ENCODE measurements at places on chromosomes 4 and X. TPM values are rescaled to one million over a fixed set of nuclear protein-coding genes. Genes with fewer than 3 reads are reported as not detected.

DNA sequence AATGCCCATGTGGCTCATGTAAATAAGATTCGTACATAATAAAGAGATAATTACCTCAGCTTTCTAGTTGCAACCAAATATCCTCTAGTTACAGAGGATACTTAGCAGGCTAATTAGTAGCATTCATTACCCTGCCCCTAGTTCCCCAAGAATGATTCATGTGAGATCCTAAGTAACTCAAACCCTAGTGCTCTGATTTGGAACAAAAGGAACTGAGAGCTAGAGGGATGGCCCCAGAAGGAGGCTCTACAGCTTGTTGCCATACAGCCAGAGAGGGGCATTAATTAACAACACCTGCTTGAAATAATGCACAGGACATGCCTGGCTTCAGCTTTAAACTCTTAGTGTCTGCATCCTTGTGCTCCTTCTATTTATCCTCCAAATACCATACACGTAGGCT is 32.6 kb upstream of the CBR4 start:
- no peaks in the 10 kb centered on the region for H3K36me3 ChIP-seq
- no peaks in the 10 kb centered on the region for H3K4me1 ChIP-seq
- H3K4me3 ChIP-seq: no peak overlapping the region
- H3K27ac ChIP-seq: no peak overlapping the region
- no peaks in the 10 kb centered on the region for H3K27me3 ChIP-seq

Gene TREX2
- 4.0 TPM for total RNA-seq

Gene LARP1B
- 19.1 TPM for total RNA-seq

Gene SMAD1
- 0.42 TPM for total RNA-seq

- no peaks in the 10 kb centered on the region for H3K36me3 ChIP-seq
- no peak overlapping the region for H3K4me3 ChIP-seq
- H3K27ac ChIP-seq: no peak overlapping the region
- no peaks in the 10 kb centered on the region for H3K4me1 ChIP-seq
- no peak for DNase-seq
These were observed 196.2 kb upstream of the TENT5D start for GRCh38 chrX:80223982-80224579.

Gene AADAT
- total RNA-seq: not detected

- H3K4me1 ChIP-seq: no peaks in the 10 kb centered on the region
- no peaks in the 10 kb centered on the region for H3K27me3 ChIP-seq
- H3K27ac ChIP-seq: no peak overlapping the region
These were observed 924 bp downstream of the EPHA5 start for GRCh38 chr4:65669111-65670019.

GRCh38 chr4:13793020-13793710 is 165.6 kb upstream of the BOD1L1 start:
- no peak overlapping the region for H3K27ac ChIP-seq
- H3K4me3 ChIP-seq: no peak overlapping the region
- H3K4me1 ChIP-seq: no peaks in the 10 kb centered on the region

Gene SYTL4
- total RNA-seq: not detected

Gene GLUD2
- total RNA-seq: 0.53 TPM

DNA sequence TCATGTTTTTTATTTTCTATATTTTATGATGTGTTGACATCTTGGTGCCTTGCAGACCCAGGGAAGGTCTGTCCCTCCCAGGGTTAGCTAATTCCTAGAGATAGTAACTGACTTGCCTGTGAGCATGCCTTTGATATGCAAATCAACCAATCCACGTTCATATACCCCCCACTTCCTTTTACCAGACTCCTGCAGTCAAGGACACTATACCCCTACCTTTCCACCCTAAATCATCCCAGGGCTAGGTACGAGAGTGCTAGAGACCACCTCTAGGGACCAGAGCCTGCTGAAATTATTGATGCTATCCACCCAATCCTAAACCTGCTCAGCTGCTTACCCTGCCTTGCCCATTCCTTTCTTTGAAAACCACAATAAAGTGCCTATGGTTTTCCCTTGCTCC is 7.5 kb upstream of the PHEX start:
- DNase-seq: no peak
- no peaks in the 10 kb centered on the region for H3K4me1 ChIP-seq
- no peak overlapping the region for H3K4me3 ChIP-seq
- H3K36me3 ChIP-seq: no peaks in the 10 kb centered on the region
- no peak overlapping the region for H3K27ac ChIP-seq

DNA sequence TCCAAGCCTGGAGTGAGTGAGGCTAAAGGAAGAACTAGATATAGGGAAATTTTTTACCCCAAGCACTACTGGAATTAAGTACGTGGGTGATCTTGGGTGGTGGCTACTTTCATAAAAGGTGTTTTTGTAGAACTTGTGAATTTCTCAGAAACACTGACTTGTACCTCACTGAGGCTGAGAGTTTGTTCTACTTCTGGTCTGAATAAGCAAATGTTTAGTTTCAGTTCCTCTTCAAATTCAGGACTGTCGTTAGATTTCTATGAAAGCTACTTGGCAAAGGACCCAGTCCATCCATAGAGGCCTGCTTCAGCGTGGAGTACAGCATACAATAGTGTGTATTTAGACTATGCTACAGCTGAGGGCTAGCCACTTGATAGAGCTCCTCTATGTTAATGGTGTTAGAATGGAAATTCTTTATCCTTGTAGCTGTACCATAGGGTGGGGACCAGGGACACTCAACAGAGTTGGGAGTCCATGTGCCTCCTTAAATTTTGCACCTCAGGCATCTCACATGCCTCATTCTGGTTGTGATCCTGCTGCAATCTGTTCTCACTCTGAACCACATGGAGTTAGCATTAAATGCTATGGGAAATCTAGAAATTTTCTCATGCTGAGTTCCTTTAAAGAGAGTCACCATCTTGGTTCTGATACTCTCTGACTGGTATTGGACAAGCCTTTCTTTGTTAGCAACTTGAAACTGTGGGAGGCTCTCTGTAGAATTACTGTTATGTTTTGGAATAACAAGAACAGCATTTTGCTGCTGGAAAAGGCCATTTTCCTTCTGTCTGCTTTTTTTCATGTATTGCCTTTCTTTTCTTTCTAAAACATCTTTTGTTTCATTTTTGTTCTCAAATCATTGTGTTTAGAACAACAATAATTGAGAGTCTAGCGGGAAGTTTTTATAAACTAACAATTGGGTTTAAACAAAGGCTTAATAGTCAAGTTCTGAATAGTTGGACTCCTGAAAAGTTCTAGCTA is 86.8 kb downstream of the PDGFRA start:
- H3K36me3 ChIP-seq: no peaks in the 10 kb centered on the region
- no peak overlapping the region for H3K27ac ChIP-seq
- DNase-seq: no peak
- H3K4me3 ChIP-seq: no peak overlapping the region

- H3K27ac ChIP-seq: no peak overlapping the region
- no peaks in the 10 kb centered on the region for H3K4me1 ChIP-seq
- no peaks in the 10 kb centered on the region for H3K27me3 ChIP-seq
- DNase-seq: no peak
These were observed 24.1 kb downstream of the CT45A1 start for GRCh38 chrX:135737366-135738071.

Gene PPP1R2C
- total RNA-seq: not detected

Gene PDE6B
- total RNA-seq: 17.6 TPM

Gene MAGEB10
- total RNA-seq: not detected

Gene NPY2R
- not detected for total RNA-seq

DNA sequence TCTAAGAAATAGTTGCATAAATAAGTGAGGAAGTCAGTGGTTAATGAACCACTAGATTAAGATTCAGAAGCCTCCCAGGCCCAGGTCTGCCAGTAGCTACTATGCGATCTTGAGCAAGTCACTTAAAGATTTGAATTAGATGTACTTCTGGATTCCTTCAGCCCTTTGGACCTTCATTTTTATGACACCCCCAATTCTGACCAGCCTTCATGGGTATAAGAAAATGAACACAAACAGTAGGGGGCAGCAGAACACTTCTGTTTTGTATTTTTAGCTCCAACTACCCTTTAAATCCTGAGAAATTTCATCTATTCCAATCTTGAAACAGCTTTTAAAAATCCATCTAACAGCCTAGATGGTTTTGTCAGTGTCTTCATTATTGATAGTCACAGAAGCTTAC is 19.0 kb downstream of the TMEM47 start:
- H3K36me3 ChIP-seq: no peaks in the 10 kb centered on the region
- H3K4me3 ChIP-seq: no peak overlapping the region
- H3K27me3 ChIP-seq: no peaks in the 10 kb centered on the region

DNA sequence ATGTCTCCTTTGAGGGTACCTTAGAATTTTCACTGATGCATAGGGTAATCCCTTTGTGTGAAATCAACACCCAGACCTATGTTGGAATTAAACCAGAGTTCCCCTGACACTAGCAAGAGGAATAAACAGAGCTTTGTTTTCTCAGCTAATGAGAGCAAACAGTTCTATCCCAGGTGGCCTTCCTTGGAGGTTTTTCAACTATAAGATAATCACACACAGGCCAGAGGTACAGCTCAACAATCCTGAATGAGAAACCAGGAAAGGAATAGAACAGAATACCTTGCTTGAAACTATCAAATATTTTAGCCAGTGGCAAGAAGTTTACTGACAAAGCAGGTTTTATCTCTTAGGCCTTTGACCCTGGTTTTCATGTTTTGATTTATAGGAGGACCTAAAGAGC is 100.2 kb downstream of the OTC start:
- no peak for DNase-seq
- no peak overlapping the region for H3K27ac ChIP-seq
- no peaks in the 10 kb centered on the region for H3K27me3 ChIP-seq

Gene MAGEA8
- total RNA-seq: not detected

DNA sequence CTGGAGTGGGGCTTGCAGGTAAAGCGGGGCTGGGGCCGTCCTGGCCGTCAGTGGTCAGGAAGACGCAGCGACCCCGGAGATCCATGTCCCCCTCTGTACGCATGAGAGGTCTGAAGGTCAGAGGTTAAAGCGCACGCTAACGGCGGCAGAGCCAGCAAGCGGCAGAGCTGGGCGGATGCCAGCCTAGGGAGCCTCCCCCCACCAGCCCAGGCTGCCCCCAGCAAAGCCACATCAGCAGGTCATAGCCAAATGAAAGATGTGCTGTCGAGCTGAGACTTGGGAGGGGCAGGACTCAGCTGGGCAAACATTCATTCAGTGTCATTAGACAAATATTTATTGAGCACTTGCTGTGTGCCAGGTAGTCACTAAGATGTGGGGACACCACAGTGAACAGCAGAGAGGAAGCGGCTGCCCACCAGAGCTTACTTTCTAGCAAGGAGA is 593 bp upstream of the JAKMIP1 start:
- DNase-seq: no peak
- H3K27ac ChIP-seq: no peak overlapping the region
- no peaks in the 10 kb centered on the region for H3K36me3 ChIP-seq
- H3K4me3 ChIP-seq: no peak overlapping the region
- H3K27me3 ChIP-seq: no peaks in the 10 kb centered on the region

GRCh38 chr4:111209706-111210105 is 586.8 kb upstream of the PITX2 start:
- H3K27me3 ChIP-seq: no peaks in the 10 kb centered on the region
- no peaks in the 10 kb centered on the region for H3K36me3 ChIP-seq
- H3K4me3 ChIP-seq: no peak overlapping the region

Gene SYN1
- total RNA-seq: 0.90 TPM

GRCh38 chr4:186904101-186904500 is 180.4 kb upstream of the FAT1 start:
- H3K4me3 ChIP-seq: no peak overlapping the region
- H3K27ac ChIP-seq: no peak overlapping the region
- H3K4me1 ChIP-seq: no peaks in the 10 kb centered on the region
- no peaks in the 10 kb centered on the region for H3K27me3 ChIP-seq
- DNase-seq: no peak

GRCh38 chrX:79138658-79139241 is 5.7 kb upstream of the GPR174 start:
- no peak for DNase-seq
- peak overlapping the region; percentile 49 for H3K27ac ChIP-seq
- H3K27me3 ChIP-seq: no peaks in the 10 kb centered on the region
- no peak overlapping the region for H3K4me3 ChIP-seq
- no peaks in the 10 kb centered on the region for H3K36me3 ChIP-seq

DNA sequence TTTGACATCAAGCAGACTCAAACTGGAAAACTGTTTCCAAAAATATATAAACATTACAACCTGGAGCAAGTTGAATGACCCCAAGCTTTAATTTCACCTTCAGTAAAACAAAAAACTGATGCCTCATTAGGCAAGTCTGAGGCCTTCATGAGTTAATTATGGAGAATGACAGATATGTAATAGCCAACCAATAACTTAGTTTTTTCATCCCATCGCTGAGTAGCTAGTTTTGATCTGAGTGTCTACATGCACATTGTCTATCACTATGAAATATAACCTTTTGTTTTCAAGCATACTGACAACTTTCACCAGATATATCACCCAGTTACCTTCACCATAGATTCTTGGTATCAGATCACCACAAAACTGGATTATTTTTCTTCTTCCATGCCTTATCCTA is 16.4 kb downstream of the PRKG2 start:
- no peaks in the 10 kb centered on the region for H3K4me1 ChIP-seq
- H3K36me3 ChIP-seq: no peaks in the 10 kb centered on the region
- H3K27ac ChIP-seq: no peak overlapping the region
- no peak for DNase-seq
- H3K27me3 ChIP-seq: no peaks in the 10 kb centered on the region

- no peak overlapping the region for H3K4me3 ChIP-seq
- H3K27ac ChIP-seq: no peak overlapping the region
- H3K27me3 ChIP-seq: no peaks in the 10 kb centered on the region
- no peaks in the 10 kb centered on the region for H3K4me1 ChIP-seq
- H3K36me3 ChIP-seq: no peaks in the 10 kb centered on the region
- DNase-seq: no peak
These were observed 567.6 kb upstream of the SLIT2 start for GRCh38 chr4:19684084-19684483.

GRCh38 chr4:173056710-173057109 is 111.9 kb upstream of the GALNT7 start:
- no peaks in the 10 kb centered on the region for H3K4me1 ChIP-seq
- no peak for DNase-seq
- no peak overlapping the region for H3K4me3 ChIP-seq
- H3K27me3 ChIP-seq: peaks cover 6% of the 10 kb centered on the region
- no peaks in the 10 kb centered on the region for H3K36me3 ChIP-seq

DNA sequence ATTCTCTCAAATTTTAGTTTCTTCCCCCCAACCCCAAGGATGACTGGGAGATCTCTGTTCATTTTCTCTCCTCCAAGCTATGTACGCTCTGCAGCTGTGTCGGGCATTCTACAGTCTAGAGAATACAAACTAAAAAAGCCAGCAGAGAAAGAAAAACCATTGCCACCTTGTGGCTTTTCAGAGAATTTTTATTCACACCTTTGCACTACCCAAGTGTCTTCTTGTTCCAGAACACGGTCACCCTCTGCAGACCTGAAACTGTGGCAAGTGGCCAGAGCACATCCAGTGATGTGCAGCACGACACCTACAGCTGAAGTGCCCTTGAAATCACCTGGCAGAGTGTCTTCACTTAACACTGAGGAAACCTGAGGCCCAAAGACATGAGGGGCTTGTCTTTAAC is 68.6 kb downstream of the CHST7 start:
- DNase-seq: peak; percentile 46
- no peak overlapping the region for H3K27ac ChIP-seq
- H3K27me3 ChIP-seq: no peaks in the 10 kb centered on the region
- no peaks in the 10 kb centered on the region for H3K4me1 ChIP-seq
- no peaks in the 10 kb centered on the region for H3K36me3 ChIP-seq

Gene GDPD2
- total RNA-seq: not detected
